Fibroblast of upper back skin (primary cell): ENCODE measurements at places on chromosomes 5 and 9.

GRCh38 chr5:11289208-11289607 lies 528.2 kb upstream of the DAP start:
- no peak for DNase-seq

GRCh38 chr5:135376961-135377624 lies 21.9 kb downstream of the MACROH2A1 start:
- DNase-seq = peak; percentile 55

DNA sequence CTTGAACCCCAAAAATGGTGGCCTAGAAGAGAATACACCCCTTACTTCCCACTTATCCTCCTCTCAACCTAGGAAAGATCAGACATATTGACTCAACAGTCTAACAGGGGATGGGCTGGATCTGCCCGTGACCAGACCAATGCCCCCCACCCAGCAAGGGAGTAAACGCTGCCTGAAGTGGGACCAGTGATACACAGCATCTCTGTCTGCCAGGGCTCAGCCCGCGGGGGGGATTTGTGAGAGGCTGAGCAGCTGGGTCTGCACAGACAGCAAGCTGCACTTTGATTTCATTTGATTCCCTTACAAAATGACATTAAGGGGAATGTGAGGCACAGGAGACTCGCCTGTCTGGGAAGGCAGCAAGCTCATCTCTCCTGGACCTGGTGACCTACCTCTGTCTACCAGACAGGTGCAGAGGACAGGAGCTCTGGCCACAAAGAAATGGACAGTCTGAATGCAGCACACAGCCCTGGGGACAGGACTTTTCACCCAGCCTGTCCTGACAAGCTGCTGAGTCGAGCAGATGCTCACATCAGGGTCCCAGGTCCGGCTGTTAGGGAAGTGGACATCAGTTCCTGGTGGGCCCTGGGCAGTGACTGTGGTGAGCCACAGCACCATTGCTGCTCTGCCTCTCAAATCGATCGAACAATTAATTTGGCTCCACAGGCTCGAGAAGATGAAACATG lies 79.9 kb downstream of the RGS3 start:
- no peak for DNase-seq

GRCh38 chr5:157976429-157976828 lies 117.5 kb upstream of the CLINT1 start:
- no peak for DNase-seq

GRCh38 chr5:168602517-168602916 lies 23.3 kb upstream of the PANK3 start:
- DNase-seq = no peak

GRCh38 chr5:140391312-140391711 lies 10.3 kb upstream of the ANKHD1 start:
- DNase-seq = peak; percentile 15

DNA sequence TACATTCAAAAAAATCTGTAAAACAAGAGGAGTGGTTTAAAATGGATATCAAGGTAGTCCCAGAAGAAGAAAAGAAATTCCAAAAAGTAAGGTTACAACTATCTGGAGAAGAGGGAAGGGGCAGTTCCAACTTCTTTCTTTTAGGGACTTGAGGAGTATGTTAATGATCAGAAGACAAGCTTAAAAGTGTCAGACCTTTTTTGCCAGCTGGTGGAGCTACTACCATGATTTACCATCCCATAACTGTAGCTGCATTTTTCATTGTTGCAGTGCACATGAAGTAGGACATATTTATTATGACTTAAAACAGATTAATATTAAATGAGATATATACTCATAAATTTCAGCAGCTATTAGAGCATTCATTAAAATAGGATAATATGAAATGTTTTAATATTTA lies 158.5 kb upstream of the RGS7BP start:
- no peak for DNase-seq

- no peak for DNase-seq
Measured at GRCh38 chr9:117126871-117127270, 288.0 kb downstream of the ASTN2 start.

DNA sequence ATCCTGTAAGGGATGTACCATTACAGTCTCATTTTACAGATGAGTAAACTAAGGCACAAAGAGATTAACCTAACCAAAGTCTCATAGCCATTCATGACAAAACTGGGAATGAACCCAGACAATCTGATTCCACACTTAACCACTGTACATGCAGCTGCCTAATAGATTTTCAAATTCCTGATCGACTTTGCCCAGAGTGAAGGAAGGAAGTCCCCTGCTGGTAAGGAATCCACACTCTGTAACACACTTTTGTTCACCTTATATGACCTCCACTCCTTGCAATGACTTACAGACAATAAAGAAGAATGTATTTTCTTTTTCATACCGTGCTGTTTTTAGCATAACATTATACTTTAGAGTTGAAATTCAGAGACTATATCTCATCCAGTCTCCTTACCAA lies 31.3 kb upstream of the PLPP6 start:
- peak; percentile 55 for DNase-seq

- DNase-seq = peak; percentile 19
Measured at GRCh38 chr5:90982576-90982975, 400.5 kb downstream of the ARRDC3 start.

- peak; percentile 34 for DNase-seq
Measured at GRCh38 chr5:180830253-180831138, 27.9 kb upstream of the MGAT1 start.

- DNase-seq = no peak
Measured at GRCh38 chr9:2354216-2354615, 267.4 kb upstream of the VLDLR start.

GRCh38 chr5:39413771-39414170 lies 11.0 kb downstream of the DAB2 start:
- DNase-seq = no peak

GRCh38 chr5:149432911-149433401 lies 53.9 kb upstream of the IL17B start:
- DNase-seq = peak; percentile 75

GRCh38 chr5:165305596-165305995 lies 1800.2 kb downstream of the MAT2B start:
- DNase-seq = no peak

DNA sequence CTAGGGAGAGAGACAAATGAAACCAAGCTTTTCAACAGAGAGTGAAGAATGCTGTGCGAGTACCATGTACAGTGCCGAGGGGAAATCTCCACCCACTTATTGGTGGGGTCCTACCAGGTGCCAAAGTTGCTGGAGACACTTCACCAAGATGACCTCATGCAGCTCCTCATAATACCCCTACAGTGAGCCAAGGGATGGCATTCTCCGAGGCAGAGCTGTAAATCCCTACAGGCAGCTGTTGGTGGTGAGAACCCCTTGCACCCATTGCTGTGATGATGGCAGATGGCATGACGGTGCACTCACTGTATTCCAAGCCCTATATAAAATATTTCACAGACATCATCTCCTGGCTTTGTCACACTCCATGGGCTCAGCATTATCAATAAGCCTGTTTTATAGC lies 464.9 kb downstream of the SPOCK1 start:
- no peak for DNase-seq

GRCh38 chr9:73549991-73550390 lies 398.3 kb downstream of the ANXA1 start:
- no peak for DNase-seq

DNA sequence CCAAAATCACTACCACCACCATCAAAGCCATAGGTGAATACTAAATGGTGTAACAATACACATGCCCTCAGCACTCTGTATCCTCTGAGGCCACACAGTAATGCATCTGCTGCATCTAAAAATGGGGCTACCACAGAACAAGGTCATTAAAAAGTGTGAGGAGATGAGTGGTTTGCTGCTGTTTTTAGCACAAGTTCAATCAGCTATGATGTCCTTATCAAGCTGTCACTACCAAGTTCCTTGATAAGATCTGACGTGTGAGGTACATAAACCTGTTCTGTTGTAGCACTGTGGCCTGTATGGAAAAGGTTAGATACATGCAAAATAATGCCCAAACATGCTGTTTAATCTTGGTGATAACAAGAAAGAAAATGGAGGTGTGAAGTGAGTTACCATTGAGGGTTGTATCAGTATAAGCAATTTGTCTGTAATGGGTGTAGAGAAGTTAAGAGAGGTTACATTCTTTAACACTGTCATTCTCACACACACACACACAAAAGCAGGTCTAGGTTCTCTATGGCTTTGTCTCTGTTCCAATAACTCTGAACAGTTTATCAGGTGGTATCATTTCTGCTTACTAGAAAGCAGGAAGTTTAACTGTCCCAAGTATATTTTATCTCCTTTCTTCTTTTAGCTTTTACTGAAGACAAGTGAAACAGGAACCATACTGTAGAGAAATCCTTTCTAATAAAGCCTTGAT lies 252.9 kb downstream of the CWC27 start:
- no peak for DNase-seq

GRCh38 chr5:71652349-71652748 lies 65.2 kb downstream of the MCCC2 start:
- no peak for DNase-seq

- no peak for DNase-seq
Measured at GRCh38 chr5:11429254-11429653, 475.0 kb downstream of the CTNND2 start.

DNA sequence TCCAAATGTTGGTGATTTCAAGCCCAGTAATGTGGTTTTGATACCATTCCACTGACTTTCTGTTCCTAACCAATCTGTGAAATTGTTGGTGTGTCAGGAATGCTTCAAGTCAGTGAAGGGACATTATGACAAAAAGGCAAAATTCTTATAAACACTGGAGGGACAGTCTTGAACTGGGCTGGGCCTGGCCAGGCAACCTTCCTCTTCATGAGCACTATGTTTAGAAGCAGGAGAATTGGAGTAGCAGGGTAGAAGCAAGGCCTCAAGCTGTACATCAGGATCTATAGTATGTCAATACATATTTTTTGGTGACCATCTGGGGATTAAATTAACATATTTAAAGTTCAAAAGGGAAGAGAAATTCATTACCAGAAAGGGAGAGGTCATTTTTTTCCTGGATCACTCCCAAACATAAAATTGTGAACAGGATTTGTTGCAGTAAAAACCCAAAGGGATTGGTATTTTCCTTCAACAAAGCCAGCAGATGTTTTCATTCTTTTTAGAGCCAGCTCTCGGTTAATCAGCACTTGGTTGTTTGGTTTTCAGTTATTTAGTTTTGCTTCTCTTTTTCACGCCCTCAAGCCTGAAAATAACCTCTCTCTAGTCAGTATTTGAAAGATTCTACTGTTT lies 77.9 kb upstream of the PIK3R1 start:
- peak; percentile 83 for DNase-seq

DNA sequence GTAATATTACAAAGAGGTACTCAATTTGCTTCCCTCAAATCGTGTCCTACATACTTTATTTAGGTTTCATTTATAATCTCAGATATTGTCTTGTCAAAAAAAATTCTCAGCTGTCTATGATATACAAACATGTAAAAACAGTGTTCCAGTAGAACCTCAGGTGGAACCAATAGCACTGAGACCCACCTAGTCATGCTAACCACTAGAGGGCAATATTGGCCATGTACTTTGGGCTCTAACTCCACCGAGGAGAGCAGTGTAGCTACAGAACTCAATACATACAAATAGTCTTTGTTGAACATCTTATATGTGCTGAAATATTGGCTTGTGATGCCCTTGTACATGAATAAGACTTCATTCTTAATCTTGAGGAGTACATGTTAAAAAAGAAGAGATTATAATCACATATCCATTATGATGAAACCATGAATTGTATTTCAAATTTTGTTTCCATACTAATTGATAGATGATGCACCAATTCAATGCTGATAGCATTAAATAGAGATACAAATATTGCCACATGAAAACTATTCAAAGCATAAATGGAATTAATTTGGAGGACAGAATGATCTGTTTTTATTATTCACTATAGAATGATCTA lies 71.2 kb upstream of the CNTLN start:
- DNase-seq = peak; percentile 58

- DNase-seq = no peak
Measured at GRCh38 chr5:116539222-116539621, 35.4 kb downstream of the SEMA6A start.

DNA sequence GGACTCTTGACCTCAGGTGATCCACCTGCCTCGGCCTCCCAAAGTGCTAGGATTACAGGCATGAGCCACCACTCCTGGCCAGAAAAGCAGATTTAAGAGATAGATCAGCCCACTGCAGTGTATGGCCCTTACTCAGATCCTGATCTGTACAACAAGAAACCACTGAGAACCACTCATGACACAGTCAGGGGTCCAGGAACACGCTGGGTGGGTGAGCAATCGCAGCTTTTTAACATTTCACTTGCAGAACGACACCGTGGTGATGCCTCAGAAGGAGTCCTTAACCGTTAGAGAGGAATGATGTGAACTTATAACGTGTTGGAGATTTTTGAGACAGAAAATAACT lies 45.3 kb upstream of the NSMF start:
- no peak for DNase-seq

- DNase-seq = no peak
Measured at GRCh38 chr5:116573702-116574366, 789 bp downstream of the SEMA6A start.

- DNase-seq = peak; percentile 6
Measured at GRCh38 chr5:54066433-54066832, 243.9 kb downstream of the ARL15 start.

DNA sequence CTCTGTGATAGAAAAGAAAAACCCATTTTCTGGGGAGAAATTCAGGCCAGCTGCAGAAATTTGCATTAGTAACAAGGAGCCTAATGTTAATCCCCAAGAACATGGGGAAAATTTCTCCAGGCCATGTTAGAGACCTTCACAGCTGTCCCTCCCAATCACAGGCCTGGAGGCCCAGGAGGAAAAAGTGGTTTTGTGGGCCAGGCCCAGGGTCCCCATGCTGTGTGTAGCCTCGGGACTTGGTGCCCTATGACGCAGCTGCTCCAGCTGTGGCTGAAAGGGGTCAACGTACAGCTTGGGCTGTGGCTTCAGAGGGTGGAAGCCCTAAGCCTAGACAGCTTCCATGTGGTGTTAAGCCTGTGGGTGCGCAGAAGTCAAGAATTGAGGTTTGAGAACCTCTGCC lies 27.0 kb upstream of the C7 start:
- DNase-seq = no peak

DNA sequence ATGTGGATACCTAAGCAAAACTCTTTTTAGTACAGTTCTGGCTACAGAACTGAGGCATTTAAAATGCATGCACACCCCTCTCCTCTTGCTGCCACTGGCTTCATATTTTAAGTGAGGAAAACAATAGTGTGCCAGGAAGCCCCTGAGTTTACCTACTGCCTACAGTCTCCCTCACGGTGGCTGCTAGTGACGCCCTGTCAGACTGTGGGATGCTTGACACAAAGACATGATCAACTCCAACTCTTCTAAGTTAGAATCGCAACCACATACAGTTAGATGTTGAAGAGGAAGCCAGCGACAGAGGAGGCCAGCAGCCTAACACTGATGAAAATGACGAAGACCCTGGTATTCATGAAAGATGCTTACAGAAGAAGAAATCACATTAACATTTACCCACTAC lies 1.3 kb downstream of the SEC16A start:
- DNase-seq = no peak
